ENCODE measurements at places on chromosomes 16 and 17.

DNA sequence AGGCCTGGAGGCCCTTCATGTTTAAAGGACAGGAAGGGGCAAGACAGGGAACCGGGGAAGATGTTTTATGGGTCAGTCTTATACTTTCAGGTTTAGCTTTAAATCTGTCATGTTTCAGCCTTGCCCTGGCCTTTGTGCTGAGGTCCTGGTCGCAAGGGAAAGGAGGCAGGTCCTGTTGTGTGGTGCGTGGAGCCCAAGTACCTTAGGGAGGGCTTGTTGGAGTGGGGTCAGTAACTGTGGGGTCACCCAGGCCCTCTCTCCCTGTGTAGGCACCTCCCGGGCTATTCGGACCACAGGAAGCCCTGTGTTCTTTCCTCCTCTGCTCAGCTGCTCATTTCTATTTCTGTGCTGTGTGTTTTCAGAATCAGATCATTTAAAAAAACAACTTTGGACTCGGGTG, 42.7 kb downstream of the MPRIP start:
- DNase-seq = no peak

GRCh38 chr16:30746638-30747175, 1.5 kb upstream of the PHKG2 start:
- DNase-seq = no peak

GRCh38 chr17:13600475-13601321, 1.0 kb downstream of the HS3ST3A1 start:
- no peak for DNase-seq

- no peak for DNase-seq
These were observed 60.6 kb upstream of the DNAH17 start for GRCh38 chr17:78637643-78638420.

DNA sequence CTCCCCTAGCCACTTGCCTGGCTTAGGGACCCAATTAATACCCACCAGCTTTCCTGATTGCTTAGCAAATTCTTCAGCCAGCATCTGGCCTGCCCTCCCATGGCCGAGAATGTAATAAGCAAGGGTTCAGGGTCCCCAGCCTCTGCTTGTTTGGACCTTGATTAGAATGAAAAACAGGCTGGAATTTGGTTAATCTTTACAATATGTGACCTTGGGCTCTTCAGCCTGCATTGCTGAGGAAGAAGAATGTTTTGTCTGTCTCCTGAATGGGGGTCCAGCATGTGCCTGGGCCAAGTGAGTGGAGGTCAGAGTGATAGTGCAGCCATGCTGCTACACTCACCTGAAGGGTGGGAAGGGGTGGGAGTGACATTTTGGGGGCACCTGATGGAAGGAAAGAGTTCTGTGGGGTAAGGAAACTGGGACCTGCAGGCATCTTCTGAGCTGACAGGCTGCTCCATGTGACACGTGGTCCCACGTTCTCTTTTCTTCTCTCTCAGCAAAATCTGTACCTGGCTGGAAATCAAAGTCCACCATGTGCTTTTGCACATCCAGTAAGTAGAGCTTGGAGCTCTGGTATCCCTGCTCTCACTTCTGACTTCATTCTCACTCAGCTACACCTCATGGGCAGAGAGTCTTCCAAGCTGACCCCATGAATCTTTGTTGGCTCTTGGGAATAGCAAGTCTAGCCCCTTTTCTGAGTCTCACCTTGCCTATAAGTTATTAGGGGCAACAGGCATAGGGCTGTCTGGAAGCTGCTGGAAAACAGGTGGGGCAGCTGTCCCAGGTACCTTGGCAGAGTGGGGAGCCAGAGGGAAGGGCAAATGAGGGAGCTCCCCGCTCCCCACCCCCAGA, 5.3 kb downstream of the TMEM106A start:
- no peak for DNase-seq
